Activated naive CD4-positive, alpha-beta T cell treated with Interleukin-2 at 50 U/mL for 16 hours (primary cell): ENCODE measurements at places on chromosomes 1 and 21.

DNA sequence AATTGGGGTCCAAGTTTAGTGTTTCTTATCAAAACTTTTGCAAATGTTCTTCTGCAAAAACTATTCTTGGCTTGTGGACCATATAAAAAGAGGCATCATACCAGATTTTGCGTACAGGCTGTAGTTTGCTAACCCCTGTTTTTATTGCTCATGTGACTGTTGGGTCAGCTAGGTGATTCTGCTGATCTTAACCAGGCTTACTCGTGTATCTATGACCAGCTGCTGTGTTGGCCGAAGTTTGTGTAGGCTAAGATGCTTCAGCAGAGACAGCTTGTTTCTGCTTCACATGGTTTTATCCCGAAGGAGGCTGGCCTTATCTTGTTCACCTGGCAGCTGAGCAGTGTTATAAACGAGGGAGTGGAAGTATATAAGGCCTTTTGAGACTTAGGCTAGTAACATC lies 38.2 kb downstream of the POU2F1 start:
- DNase-seq: no peak

- DNase-seq: no peak
Observed at GRCh38 chr1:172019976-172020375, 178.7 kb downstream of the DNM3 start.

DNA sequence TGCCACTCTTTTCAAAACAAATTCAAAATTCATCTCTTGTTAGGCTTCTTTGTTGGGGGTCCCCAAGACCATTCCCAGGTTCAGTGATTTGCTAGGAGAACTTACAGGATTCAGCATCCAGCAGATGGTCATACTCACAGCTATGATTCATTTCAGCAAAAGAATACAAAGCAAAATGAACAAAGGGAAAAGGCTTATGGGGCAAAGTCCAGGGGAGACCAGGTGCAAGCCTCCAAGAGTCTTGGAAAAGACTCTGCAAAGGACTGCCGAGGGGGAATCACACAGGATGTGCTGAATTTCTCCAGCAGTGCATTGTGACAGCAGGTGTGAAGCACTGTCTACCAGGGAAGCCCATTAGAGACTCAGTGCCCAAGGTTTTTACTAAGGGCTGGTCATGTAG lies 7.3 kb downstream of the TRAF5 start:
- DNase-seq: no peak

- no peak for DNase-seq
Observed at GRCh38 chr1:6461051-6461530, 4.9 kb downstream of the TNFRSF25 start.

DNA sequence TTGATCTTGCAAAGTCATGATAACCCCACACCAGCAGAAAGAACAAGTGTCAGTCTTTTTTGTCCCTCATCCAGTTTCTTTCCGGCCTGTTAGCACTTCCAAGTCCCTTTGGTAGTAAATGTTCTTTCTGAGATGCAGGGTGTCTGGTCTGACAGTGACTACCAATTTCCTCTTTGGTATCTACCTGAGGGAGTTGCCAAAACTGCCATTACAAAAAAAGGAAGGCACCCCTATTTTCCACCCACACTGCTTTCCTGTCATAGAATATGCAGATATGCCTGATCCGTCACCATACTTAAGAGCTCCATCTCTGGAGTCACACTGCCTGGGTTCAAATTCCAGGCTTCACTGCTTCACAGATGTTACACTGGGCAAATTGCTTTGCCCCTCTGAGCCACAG lies 72.4 kb downstream of the ZNF281 start:
- no peak for DNase-seq

GRCh38 chr21:15004721-15005370 lies 60.0 kb downstream of the NRIP1 start:
- DNase-seq: no peak
